ENCODE measurements at places on chromosomes 6 and 20.

- DNase-seq, result no peak
Measured at GRCh38 chr6:122798099-122798641, 9.1 kb downstream of the SMPDL3A start.

DNA sequence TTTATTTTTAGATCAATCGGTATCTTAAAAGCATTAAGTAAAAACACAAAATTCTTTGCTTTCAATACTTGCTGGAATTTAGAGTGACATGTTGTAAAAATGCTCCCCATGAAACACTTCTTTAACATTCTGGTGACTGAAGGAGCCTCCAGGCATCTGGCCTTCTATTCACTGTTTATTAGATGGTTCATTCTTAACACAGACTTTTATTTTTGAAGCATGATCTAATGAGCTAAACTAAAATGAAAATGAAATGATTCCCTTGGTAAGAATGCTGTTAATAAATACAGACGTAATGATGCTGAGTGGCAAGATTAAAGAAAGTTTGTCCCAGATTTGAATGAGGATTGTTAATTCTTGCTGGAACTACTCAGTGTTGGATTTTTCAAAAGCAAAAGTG lies 698.4 kb downstream of the TENT5A start:
- no peak for DNase-seq

GRCh38 chr6:14699803-14700601 lies 545.9 kb upstream of the JARID2 start:
- no peak for DNase-seq

- DNase-seq, result no peak
Measured at GRCh38 chr6:122033564-122034181, 365.8 kb upstream of the HSF2 start.

GRCh38 chr6:151335930-151336329 lies 55.4 kb downstream of the ZBTB2 start:
- no peak for DNase-seq

- DNase-seq, result no peak
Measured at GRCh38 chr20:47220161-47220582, 136.3 kb downstream of the ZMYND8 start.

- DNase-seq, result no peak
Measured at GRCh38 chr6:109874621-109875020, 103.5 kb upstream of the GPR6 start.

DNA sequence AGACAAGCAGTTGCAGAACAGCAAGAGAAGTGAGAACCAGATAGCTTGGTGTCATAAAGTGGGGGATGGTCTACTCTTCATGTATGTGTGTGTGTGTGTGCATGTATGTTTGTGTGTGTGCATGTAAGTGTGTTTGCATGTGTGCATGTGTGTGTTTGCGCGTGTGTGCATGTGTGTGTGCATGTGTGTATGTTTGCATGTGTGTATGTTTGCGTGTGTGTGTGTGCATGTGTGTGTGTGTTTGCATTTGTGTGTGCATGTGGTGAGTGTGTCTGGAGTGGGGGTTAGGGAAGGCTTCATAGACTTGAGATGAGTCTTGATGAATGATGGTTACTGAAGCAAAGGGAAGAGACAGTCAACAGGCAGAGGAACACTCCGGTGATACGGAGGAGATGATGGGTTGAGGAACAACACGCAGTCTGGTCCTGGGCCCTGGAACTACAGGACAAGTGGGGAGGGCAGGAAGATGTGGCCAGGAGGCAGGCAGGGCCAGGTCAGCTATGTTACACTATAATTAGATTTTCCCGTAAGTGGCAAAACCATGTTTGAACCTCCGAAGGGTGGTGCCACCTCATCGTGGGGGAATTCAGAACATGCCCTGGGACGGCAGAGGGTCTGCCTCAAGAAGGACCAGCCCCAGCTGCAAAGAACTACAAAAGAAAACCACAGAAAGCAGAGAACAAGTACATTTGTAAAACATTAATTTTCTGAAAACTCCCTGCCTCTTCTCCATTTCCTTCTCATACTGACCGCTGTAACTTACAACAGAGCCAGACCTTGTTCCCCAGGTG lies 38.7 kb upstream of the PDE10A start:
- no peak for DNase-seq

GRCh38 chr6:45718871-45719270 lies 296.8 kb downstream of the CLIC5 start:
- DNase-seq, result no peak

Measured in occipital lobe (tissue), 3 donors.